DMS79 treated with DMSO at 0.1 percent for 48 hours (cell line): ENCODE measurements at places on chromosomes 11 and 22.

GRCh38 chr11:93743291-93743690 lies 1.8 kb downstream of the C11orf54 start:
- no peak for DNase-seq

GRCh38 chr11:130144141-130144540 lies 15.4 kb upstream of the ST14 start:
- no peak for DNase-seq

DNA sequence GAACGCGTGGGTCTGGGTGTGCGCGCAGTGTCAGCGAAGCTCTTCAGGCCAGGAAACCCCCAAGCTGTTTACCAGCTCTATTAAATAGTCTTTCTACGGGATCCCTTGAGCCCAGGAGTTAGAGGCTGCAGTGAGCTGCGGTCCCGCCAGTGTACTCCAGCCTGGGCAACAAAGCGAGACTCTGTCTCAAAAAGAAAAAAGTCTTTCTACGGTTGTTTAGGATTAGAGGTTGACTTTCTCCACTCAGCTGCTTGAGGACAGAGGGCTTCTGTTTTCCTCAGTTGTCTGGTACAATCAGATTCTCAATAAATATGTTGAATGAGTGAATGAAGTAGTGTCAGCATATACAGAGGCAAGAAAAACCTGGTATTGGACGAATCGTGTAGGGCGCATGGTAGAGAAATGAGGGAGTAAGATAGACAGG lies 619 bp downstream of the SART1 start:
- no peak for DNase-seq

DNA sequence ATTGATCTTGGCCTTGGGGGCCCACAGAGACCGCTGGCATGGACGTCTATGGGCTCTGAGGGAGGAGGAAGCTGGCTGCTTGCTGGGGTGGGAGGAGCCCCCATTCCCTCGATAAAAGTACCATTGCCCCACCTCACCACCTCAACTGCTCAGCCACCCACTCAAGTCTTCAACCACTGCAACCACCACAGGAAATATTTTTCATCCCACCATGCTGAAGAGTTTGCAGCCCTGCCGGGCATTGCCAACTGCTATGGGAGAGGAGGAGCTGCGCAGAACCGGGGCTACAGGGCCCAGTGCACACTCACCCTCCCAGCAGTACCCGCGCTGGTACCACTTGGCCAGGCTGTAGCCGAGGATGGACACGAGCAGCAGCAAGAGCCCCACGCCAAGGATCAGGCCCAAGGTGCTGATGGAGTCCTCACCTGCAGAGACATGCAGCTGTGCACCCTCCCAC lies 29.2 kb downstream of the IL10RA start:
- no peak for DNase-seq
